ENCODE measurements at places on chromosomes 6 and 20.

DNA sequence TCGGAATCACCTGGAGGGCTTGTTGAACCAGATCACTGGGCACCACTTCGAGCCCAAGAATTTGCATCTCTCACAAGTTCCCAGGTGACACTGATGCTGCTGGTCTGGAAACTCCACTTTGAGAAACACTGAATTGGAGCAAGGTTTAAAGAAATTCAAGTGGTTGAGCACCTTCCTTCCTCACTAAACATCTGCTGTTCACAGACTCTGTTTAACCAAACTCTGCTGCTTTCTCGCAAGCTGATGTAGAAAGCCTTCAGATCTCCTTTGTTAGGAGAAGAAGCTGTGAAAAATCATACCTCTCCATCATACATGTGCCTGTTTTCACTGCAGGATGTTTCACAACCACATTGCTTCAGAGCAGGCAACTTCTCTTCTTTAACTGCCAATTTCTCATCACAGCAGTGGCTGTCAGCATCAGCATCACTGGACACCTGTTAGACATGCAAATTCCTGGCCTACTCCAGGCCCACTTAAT, 87.5 kb upstream of the TOP1 start:
- no peak for DNase-seq

- no peak for DNase-seq
Observed at GRCh38 chr6:89117211-89118108, at the start of gene SRSF12. SRSF12 (minus strand) TSS chr6:89118071; CDS start chr6:89117887, 184 bp downstream.

GRCh38 chr6:35829306-35829705, 24.2 kb downstream of the LHFPL5 start:
- no peak for DNase-seq

DNA sequence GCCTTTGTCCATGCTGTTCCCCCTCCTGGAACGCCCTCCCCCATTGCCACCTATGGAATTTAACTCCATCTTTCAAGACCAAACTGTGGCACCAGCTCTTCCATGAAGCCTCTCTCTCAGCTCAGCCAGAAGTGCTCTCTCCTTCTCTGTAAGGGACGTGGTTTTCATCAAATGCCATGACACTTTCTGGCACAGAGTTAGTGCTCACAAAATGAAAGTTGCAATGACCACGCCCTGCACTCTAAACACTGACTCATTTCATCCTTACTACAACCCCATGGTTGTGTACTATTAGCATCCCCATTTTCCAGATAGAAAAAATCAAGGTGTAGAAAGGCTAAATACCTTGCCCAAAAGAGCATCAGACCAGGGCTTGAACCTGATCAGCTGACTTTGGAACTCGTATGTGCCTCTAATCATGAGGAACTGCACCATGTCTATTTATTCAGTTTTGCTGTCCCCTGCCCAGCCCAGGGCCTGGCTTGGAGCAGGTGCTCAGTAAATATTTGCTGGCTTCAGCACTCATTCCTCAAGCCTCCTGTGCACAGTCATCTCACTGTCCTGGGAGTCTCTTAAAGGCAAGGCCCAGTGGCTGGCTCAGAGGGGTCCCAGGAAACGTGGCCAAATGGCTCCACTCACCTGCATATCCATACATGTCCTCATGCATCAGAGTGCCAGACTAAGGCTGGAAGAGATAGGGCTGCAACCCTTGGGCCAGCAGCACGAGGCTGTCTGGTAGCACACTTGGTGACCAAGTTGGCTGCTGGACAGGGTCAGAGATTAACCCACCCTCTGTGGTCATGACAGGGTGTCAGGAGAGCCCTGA, 77.9 kb downstream of the MRPL14 start:
- DNase-seq, result no peak

GRCh38 chr20:17661121-17661744, 20.8 kb downstream of the RRBP1 start:
- no peak for DNase-seq

DNA sequence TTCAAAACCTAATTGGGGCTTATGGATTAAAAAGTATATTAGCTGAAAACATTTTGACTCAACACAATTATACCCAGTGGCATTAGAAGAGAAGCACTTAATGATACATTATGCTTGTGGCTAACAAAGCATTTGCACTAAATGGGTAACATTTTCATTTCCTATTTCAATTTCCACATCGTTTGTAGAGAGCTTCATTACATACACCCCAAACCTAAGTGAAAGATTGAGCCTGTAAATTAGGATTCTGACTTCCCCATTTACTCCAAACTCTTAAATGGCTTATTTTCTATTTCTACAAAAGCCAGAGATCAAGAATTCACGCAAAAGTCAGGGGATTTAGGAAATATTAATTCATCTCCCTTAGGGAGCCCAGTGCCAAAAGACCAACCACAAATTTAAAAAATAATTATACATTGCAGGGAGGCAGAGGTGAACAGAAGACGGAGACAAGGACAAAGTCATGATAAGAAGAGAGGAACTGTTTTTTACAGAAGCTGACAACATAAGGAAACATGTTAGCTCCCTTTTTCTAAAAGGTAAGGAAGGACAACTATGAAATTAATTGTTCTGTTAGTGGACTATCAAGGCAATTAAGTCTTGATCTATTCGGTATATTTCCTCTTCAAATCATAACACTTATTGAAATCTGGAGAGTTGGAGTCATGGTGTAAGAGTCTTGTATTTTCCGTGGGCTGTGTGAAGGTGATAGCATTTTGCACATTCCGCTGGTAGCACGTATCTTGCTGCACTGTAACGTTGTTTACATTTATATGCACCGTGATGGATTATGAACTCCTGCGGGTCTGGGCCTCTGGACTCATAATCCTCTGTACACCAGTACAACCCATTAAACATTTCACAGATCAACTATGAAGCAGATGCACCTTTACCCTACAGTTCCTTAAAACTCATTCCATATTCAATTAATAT, 24.8 kb upstream of the EZR start:
- DNase-seq, result no peak

- no peak for DNase-seq
Observed at GRCh38 chr6:56552187-56553130, 90.2 kb downstream of the DST start.

DNA sequence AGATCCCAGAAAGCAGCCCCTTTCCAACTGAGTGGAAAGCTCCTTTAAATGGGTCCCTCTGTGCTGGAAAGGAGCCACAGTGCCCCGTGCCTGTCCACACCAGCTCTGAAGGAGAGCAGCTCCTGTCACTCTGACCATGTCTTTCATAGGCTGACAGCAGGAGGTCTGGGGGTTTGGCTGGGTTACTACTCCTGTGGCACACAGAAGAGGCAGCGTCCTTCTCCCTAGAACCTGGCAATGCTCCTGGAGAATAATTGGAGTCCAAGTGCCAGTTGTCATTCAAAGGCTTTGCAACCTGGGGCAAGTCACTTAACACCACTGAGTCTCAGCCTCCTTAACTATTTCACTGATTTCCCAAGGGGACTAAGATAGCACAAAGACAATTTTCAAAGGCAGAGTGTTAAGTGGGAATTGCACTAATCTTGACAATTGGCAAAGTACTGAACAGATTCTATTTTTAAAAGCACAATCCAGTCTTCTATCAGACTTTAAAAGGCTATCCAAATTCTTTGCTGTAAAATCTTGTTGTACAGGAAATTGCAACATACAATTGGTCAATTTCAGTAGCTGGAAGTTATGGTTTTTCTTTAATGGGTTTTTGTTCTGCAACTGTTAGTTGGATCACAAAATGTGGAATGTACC, 457.2 kb downstream of the KIF16B start:
- no peak for DNase-seq

DNA sequence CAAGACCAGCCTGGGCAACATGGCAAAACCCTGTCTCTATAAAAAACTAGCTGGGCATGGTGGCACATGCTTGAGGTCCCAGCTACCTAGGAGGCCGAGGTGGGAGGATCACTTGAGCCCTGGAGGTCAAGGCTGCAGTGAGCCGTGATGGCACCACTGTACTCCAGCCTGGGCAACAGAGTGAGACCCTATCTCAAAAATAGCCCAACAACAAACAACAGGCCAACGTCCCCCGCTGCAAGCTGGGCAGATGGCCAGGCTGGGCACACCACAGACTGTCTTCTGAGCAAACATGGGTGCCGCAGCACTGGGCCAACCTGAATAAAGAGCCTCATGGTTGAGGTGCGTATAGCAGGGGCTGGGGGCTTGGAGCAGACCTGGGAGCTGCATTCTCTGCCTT, 46.6 kb upstream of the SRF start:
- no peak for DNase-seq

DNA sequence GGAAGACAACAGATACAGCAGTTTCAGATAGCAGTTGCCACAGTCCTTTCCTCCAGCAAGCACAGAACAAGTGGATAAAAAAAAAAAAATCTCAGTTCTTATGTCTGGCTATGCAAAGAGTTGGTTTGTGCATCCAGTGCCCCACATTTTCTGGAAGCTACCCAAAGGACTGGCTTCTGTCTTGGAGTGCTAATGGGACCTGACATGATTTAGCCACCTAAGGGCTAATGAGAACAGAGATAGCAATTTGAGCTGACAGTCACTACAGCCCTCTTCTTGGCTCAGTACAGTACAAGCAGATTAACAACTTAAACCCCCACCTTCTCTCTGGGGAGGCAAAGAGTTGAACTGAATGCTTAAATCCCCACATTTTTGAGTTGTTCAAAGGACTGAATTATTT, 976.8 kb downstream of the TBC1D32 start:
- DNase-seq, result no peak

- DNase-seq, result no peak
Observed at GRCh38 chr6:75109765-75110164, 96.1 kb downstream of the COL12A1 start.

DNA sequence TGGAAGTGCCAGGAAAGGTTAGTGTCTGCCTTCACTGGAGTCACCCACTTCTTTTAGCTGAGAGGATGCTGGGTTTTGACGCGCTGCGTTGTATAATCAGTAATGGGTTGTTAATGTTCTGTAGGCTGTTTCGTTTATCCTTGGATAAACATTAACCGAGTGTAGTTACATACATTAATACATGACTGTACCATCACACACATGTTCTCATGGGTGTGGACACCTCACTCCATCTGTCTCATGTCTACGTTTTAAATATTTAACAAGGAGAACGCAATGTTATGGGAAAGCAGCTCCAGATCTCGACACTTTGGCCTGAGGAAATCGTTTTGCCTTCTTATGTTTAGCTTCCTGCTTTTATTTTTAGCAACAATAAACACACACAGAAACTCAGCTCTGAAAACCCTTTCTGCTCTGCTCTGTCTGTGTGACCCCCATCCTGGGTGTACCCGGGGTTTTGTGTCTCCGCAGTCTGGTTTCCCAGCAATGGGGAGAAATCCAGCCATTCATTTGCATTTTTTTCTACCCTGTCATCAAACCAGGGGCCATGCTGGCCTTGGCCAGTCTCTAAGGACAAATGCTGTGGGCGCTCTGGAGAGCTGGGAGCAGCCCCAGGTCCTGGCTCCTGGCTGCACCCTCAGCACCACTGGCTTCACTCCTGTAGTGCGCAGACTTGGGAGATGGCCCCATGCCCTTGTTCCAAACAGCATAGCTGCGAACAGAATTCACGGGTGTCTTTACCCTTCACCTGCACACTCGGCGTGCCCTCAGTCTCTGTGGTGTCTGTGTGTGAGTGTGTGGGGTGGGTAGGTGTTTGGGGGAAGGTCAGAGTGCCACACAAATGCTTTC, 110.8 kb downstream of the ERMARD start:
- DNase-seq, result no peak

DNA sequence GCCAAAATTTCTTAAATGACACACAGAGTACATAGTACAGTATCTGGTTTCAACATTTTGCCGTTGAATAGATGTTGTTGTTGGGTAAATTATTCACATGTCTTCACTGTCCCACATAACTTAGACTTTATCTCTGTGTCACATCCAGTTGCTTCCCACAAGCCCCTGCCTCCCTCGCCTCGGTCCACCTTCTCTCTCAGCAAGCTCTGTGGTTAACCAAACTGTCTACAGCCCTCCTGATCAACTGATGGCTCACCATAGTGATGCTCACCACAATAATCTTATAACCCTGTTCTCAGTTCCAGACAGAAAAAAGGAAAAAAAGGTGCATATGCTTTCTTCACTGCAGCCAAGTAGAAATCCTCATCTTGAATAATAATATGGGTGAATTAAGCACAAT, 23.0 kb downstream of the IL17F start:
- no peak for DNase-seq

- DNase-seq, result no peak
Observed at GRCh38 chr6:16503241-16503775, 258.0 kb downstream of the ATXN1 start.

- DNase-seq, result no peak
Observed at GRCh38 chr6:142953373-142954273, 8.6 kb upstream of the HIVEP2 start.

GRCh38 chr6:105932440-105932839, 153.7 kb upstream of the PRDM1 start:
- DNase-seq, result no peak
